ENCODE measurements at places on chromosomes 12 and 14.

GRCh38 chr12:24950231-24950834 is 1.4 kb upstream of the BCAT1 start:
- DNase-seq: no peak

GRCh38 chr14:105383083-105383730 is 15.1 kb upstream of the TEX22 start:
- DNase-seq: no peak

GRCh38 chr12:12451098-12451497 is 94.2 kb downstream of the BORCS5 start:
- no peak for DNase-seq

GRCh38 chr12:93943780-93944179 is 204.6 kb upstream of the PLXNC1 start:
- no peak for DNase-seq

GRCh38 chr14:73176685-73177084 is 40.4 kb downstream of the PSEN1 start:
- no peak for DNase-seq

DNA sequence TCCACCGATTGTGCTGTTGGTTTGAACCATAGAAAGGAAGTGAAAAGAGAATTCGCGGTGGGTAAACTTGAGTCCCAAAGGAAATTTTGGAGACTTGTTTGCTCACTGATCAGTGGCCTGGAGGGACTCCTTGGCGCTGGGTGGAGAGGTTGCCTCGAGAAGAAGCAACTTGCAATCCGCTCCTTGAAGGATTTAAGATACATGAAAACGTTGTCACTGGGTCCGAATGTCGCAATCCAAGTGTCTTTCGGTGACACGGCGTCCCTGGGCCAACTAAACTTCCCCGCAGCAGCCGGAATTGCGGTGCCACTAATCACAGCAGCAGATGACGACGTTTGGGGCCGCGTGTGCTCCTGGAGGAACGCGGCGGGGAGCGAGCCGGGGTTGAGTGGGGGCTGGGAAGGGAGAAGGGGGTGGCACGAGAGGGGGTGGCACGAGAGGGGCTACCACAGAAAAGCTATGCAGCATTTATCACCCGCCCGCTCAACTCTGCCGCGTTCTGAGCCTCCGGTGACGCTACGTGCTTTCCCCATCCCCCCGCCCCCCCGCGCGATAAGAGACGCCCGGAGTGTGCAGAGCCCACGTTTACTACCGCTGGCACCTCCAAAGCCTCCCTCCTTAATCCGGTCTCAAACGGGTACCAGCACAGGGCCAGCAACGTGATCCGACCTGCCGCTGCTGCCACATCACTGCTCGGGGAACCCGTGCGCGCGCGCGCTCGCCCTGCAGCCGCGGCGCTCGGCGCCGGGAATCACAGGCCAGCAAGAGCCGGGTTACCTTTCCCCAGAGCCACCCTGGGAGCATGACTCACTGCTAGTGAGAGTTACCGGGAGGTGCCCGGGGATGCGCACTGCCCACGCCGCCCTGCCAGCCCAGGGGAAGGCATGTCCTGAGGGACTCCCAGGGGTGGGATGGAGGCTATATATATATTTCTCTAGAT is 833 bp upstream of the BHLHE41 start:
- DNase-seq: no peak

- DNase-seq: peak; percentile 71
Observed at GRCh38 chr14:60091550-60092525, at the start of gene PCNX4. Gene PCNX4 (plus strand): TSS chr14:60091923. CDS start chr14:60107639, 15,716 bp downstream.

GRCh38 chr12:91590966-91591638 is 408.5 kb upstream of the DCN start:
- DNase-seq: no peak

- no peak for DNase-seq
Observed at GRCh38 chr12:125451408-125451807, 386.2 kb downstream of the AACS start.

DNA sequence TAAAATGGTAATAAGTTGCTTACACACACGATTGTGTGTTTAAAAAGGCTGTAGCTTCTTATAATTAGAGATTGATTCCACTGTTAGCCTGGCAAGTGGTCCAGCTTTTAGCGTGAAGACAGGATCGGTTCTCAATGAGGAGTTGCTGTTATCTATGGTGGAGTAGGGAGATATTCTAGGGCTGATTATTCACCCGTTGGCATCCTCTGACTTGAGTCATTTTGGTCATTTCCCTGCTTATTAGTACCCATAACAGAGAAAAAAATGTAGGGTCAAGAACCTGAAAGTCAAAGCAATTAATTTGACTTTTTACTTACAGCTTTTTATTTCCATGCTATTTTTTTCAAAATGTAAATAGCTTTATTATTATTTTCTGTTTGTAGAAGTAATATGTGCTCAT is 76.0 kb downstream of the KCNK13 start:
- DNase-seq: no peak

DNA sequence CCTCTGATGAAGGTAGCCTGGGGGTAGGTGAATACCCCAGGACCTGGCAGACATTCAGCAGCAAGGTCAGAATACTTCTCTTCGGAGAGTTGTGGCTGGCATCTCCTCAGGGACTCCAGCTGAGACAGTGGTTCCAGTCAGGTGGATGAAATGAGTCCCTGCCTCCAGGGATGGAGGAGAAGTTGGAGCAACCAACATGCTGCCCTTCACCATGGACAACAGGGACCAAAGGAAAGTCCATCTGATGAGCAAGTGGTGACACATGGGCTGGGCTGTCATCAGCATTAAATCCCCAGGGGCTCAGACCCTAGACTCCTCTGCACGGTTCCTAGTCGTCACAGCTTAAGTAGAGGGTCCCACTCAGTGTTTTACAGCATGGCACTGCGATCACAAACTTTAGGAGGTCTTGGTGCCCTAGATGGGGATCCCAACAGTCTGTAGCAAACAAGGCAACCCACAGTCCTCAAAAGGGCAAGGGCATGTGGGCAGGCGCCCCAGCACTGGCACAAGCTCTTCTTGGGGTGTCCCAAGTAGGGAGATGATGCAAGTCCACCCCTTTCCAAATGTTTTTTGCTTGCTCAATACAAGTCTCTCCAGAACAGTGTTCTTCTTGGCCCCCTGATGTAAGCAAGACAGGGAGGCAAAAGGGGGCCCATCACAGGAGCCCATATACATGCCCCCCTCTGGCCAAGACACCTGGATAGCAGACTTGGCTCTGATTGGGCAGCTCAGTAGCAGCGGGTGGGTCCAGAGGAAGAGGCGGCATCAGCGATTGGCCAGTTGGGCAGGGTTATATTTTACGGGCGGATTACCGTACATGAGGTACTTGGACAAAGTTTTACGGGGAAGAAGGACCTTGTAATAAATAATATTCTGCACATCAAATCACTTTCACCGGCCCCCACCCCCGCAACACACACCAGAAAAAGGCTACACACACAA is 10.8 kb upstream of the CDH24 start:
- no peak for DNase-seq

- no peak for DNase-seq
Observed at GRCh38 chr12:30961030-30961429, 34.5 kb downstream of the TSPAN11 start.

DNA sequence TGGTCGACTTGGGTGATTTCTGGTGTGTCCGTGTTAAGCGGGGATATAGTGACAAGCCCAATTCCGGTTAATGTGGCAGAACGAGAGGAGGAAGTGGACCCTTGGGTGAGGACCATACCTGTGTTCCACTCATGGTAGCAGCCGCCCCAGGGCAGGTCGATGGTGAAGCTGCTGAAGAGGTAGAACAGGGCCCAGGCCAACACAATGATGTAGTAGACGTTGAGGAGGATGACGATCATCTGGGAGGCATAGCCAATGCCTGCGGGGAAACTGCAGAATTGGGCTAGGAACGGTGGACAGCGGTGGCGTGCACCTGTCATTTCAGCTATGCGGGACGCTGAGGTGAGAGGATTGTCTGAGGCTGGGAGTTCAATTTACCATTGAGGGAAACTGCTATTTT is 20.1 kb downstream of the SLC6A13 start:
- DNase-seq: no peak

- no peak for DNase-seq
Observed at GRCh38 chr12:50529345-50529744, 24.6 kb downstream of the DIP2B start.

- DNase-seq: no peak
Observed at GRCh38 chr14:95044463-95045105, 112.7 kb downstream of the DICER1 start.

GRCh38 chr12:7113389-7113871 is 4.4 kb upstream of the C1RL start:
- DNase-seq: no peak

- DNase-seq: no peak
Observed at GRCh38 chr12:53552361-53553327, 45.4 kb upstream of the NPFF start.

- no peak for DNase-seq
Observed at GRCh38 chr14:85464135-85464895, 65.6 kb upstream of the FLRT2 start.

DNA sequence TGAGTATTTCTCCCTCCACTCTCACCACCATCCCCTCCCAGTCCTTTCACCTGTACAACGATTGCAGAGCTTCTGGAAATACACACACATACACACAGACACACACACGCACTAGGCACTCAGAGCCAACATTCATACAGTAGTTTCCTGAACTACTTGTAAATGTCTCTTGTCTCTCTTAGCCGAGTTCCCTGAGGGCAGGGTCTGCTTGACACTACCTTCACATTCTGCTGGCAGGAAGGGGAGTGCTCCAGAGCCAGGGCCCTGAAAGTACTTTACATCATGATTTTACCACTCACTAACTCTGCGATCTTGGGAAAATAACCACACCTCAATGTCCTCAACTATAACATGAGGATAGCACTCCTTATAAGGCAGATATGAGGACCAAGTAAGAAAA is 82.7 kb downstream of the GAS2L3 start:
- no peak for DNase-seq

DNA sequence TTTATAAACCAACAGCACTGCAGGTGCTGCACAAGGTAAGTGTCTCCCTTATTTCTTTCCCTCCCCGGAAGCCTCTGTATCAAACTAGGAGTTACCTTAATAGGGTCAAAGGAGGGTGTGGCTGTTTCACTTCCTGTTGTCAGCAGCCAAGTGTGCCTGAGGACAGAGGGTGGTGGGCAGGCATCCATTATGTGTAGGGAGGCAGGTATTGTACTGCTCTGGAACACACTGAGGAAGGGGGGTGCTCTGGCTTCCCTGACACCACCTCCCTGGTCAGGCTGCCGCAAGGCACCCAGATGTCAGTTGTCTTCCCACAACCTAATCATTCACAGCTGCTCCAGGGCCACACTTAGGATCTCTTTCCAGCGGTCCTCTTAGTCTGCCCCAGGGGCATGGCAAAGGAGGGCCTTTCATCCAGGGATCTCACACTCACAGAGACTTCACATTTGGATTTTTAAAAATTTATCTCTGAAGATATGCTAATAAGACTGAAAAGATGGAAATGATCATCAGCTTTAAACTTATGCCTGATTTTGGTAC is 132.0 kb upstream of the ARHGAP5 start:
- DNase-seq: no peak

- DNase-seq: no peak
Observed at GRCh38 chr12:2291182-2291832, 238.5 kb downstream of the CACNA1C start.

GRCh38 chr14:76056128-76056527 is 70.6 kb downstream of the IFT43 start:
- DNase-seq: no peak

GRCh38 chr14:51564986-51565604 is 86.6 kb upstream of the FRMD6 start:
- DNase-seq: no peak

DNA sequence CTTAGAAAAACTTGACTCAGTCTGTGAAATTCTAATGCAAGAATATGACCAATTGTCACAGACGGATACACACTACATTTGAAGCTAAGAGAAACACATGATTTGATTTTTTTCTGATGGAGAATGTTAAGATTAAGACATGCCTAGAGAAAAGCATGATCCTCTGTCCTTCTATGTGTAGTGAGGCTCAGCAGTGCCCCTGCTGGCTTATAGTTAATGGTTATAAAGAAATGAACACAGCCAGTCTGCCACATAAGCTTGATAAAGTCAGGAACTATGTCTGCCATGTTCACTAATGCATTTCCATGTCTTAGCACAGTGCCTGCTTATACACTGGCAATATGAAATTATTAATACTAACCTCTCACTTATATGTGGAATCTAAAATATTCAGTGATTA is 168.1 kb upstream of the DAAM1 start:
- no peak for DNase-seq

DNA sequence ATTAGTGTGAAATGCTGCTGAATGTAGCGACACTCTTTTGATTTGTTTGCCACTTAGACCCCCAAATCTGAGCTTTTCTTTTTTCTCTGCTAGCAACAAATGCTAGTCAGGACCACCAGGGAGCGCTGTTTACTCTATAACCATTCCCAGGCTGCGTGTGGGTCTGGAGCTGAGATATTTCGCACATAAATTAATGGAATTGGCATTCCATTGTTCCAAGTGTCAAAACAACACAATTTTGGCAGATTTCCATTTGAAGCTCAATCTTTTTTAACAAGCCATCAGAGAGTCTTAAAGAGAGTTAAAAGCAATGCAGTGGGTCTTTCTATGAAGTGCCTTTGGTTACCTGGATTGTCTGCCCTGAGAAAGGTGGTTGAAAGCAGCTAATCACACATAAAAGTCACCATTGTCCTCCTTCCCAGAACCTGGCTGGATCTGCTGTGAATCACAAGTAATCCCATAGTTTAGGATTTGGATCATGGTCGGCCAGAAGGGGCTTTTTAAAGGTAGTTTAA is 7.4 kb upstream of the TMEM132C start:
- no peak for DNase-seq

GRCh38 chr14:59328454-59328853 is 136.7 kb downstream of the GPR135 start:
- DNase-seq: no peak

DNA sequence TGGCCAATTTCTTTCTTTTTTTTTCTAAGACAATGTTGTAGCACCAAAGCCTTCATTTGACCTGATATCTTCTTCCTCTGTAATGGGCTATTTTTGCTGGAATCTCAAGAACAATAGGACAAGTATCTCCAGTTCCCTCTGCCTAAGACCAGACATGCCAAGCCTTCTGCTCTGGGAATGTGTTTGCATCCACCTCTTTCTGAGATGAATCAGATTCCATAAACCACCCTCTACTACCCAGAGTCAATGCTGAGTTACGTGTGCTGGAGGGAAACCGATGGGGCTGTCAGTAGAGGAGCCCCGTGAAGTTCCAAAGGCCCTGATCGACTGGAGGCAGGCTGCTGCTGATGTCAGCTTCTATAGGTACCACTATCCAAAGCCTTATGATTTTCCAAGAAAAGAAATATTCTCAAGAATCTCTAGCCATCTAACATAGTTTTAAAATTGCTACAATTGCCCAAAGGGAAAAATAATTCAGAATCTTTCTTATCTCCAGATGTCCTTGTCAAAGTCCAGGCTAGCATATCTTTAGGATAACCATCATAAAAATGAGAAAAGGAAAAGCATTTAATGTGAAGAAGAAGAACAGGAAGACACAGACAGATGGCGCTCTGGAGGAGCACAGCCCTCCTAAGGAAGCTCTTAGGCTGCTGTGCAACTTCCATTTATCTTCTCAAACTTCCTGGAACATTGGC is 101.9 kb downstream of the SLC8A3 start:
- DNase-seq: no peak
